ENCODE measurements at places on chromosomes 16 and 17.

DNA sequence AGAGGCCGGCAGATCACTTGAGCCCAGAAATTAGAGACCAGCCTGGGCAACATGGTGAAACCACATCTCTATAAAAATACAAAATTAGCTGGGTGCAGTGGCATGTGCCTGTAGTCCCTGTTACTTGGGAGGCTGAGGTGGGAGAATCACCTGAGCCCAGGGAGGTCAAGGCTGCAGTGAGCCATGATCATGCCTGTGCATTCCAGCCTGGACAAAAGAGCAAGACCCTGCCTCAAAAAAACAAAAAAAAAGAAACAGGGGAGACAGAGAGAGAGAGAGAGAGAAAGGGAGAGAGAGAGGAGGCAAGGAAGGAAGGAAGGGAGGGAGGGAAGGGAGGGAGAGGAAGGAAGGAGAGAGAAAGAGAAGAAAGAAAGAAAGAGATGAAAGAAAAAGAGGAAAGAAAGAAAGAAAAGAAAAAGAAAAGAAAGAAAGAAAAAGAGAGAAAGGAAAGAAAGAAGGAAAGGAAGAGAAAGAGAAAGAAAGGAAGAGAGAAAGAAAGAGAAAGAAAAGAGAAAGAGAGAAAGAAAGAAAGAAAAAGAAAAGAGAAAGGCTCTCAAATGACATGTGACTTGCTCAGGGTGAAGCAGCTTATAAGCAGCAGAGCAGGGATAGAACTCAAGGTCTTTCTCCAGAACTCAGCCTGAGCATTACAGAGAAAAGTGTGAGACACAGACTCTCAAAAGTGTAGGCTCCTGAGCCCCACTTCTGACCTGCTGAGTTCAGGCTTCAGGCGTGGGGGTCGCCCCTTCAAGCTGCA lies 15.5 kb downstream of the CX3CL1 start:
- no peak for DNase-seq

DNA sequence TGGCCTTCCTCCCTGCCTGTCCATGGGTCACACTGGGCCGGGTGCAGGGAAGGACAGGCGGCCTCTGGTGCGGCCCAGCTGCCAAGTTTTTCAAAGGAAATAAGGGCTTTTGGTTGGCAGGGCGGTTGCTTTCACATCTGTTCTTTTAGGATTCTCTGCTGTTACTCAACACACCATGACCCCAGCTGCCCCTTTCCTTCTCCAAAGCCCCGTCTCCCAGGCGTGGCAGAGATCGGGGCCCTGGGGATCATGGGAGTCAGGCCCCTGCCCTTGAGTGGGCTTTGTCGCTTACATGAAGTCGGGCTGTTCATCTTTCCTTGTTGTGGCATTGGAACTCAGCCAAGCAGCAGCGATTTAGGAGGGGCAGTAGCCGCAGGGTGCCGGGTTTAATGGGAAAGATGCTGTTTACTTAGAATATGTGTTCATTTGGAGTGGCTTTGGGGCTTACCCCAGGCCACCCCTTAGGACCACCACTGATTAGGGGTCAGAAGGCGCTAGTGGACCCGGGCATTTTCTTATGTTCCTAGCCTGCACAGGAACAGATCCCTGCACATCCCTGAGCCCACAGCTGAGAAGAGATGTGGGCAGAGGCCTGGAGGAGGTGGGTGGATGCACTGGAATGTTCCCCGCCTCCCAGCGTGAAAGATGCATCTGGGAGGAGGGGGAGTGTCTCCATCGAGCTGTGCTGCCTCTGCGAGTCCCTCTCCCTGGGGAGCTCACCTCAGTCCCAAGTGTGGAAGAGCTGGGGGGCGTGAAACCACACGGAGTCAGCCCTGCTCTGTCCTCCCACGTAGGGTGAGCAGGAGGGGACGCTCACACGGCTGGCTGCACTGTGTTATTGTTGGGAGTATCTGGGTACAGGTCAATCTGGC lies 6.8 kb upstream of the ADCY7 start:
- no peak for DNase-seq

DNA sequence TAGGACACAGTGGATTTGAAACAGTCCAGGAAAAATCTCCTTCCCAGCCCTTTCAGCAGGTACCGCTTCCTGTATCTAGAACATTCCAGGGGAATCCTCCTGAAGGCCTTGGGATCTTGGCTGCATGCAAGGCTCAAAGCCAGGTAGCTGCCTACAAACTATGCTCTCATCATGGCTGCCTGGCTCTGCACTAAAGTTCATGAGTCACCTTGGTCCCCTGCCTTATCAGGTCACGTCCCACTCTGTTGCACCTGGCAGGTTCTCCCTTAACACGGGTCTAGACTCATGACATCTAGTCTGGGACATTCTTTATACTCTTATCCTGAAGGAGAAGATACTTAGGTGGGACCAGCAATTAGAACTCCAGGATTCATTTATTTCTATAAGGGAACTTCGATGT lies 15.8 kb downstream of the FA2H start:
- DNase-seq, result peak; percentile 65

GRCh38 chr17:79097226-79098055 lies 22.8 kb downstream of the ENGASE start:
- DNase-seq, result no peak

DNA sequence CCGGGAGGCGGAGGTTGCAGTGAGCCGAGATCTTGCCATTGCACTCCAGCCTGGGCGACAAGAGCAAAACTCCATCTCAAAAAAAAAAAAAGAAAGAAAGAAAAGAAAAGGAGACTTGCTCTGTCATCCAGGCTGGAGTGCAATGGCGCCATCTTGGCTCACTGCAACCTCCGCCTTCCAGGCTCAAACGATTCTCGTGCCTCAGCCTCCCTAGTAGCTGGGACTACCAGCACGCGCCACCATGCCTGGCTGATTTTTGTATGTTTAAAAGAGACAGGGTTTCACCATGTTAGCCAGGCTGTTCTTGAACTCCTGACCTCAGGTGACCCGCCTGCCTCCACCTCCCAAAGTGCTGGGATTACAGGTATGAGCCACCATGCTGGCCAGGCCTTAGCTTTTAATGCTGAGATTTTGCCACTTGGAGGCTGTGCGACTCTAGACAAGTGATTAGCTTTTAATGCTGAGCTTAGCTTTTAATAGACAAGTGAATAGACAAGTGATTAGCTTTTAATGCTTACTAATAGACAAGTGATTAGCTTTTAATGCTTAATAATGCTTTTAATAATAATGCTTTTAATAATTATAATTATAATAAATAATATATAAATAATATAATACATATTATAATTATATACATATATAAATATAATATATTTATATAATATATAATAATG lies 9.6 kb downstream of the LDAF1 start:
- DNase-seq, result no peak

All from body of pancreas (tissue), 4 donors.